Activated CD4-positive, alpha-beta T cell treated with anti-CD3 and anti-CD28 coated beads, Interleukin-2, Interleukin-4, amounts not matched to agents 100 ng/mL and 50 ng/mL, durations not matched to agents 16 hours and 8 hours (primary cell): ENCODE measurements at places on chromosomes 1 and 21.
A peak's percentile ranks its signal among the peaks of the same experiment; 100 is the strongest.

- no peak for DNase-seq
Observed at GRCh38 chr1:243246916-243247315, 8.2 kb downstream of the CEP170 start.

DNA sequence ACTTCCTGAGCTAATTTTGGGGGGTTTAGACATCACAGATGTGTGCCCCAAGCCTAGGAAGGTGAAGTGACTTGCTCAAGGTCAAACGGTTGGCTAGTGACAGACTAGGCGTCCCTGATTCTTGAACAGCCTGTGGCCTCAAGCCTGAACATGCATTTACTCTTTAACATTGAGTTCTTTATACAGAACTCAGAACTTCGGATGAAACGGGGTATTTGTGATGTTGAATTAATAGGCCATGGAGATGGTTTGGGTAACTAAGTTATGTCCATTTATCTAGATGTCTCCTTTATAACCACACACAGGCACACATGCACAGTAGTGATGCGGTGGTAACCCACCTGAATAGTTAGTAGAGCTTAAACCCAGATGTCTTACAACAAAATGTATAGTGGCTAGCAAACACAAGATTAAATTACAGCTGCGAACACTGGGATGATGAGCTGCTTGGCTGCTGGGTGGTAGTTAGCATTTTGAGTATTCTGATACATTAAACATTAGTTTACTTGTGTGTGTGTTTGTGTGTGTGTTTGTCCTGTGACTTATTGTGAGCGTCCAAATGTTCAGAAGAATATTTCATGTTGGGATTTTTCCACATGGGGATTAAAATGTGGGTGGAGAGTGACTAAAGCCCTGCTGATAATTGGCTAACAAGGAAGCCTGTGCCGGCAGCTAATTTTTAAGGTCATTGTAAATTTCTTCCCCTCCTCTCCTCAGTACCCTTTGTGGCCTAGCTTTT lies 2.3 kb downstream of the ATP1A1 start:
- peak; percentile 11 for DNase-seq

DNA sequence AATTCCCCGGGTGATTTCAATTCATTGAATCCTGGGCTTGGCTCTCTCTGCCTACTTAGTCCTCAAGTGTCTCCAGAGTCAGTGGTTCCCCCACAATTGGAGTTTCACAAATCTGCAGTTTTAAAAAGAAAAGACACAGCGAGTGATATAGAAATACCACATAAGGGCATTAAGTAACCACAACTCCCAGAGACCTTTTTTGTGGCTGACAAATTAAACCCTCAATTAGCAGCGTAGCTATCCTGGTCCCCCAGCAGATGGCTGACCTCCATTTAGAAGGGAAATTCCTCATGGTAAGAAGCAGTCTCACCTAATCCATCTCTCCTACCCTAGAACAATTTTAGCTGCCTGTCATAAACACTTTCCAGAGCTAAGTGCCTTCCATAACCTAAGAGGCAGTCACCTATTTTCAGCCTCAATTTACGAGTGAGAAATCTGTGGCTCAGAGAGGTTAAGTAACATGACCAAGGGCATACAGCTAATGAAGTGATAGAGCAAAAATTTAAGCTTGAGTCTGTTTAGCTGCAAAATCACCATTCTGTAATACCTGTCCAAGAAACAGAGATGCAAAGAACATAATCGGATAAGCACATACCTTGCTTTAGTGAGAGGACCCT lies 56.0 kb upstream of the NBPF3 start:
- DNase-seq: no peak

DNA sequence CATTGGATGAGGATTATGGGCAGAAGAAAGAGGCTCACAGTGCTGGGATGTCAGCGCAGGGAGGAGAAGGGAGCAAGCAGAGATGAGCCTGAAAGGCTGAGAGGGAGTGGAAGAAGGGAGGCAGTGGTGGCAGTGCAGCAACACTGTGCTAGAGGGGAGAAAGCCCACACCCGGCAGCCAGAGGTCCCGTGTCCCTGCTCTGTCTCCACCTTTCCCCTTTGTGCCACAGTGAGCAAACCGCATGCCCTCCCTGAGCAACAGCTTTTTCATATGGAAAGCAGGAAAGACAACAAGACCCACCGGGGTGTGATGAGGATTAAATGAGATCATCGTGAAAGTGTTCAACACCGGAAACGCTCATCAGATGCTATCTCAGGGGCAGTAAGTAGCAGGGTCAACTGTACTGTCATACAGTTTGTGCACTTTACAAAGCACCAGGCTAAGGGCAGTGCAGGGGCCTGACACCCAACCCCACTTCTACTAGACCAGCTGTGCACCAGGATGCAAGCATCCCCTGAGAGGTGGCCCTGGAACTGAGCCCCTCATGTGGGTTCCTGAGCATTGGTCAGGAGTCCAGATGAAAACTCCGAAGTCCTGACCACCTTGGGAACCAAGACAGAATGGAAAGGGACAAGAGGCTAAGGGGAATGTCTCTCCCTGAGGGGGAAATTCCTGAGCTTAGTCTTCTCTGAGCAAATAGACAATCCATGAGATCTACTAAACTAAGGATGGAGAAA lies 9.1 kb downstream of the NHLH1 start:
- DNase-seq: peak; percentile 37

GRCh38 chr1:165342587-165342986 lies 13.9 kb downstream of the LMX1A start:
- DNase-seq: no peak
